ENCODE measurements at places on chromosomes 3 and 15.

- DNase-seq, result no peak
Measured at GRCh38 chr3:150968341-150969035, 4.0 kb downstream of the CLRN1 start.

GRCh38 chr3:179318876-179319275 lies 4.0 kb upstream of the ZNF639 start:
- no peak for DNase-seq

DNA sequence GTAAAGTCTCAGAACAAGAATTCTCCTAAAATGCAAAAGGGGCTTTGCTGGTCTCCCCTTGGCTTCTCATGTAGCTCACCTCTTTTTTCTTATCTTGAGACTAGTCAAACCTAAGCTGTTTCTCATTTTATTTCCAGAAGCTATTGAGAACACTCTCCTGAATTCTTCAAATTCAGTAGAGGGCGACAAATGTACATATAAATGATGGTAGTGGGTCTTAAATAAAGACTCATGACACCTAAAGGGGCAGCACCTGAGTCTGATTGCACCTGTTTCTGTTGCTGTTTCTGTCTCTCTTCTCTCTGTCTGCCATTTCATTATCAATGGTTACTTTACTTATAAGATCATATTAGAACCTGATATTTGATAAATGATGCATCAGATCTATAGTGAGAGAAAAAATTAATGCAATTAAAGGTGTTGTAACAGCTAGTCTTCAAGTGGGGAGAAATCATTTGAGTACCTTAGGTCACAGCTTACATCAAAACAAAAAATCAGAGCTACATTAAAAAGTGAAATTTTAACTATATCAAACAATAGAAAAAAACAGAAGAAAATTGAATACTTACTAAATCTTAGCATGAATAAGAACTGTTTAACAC lies 7.0 kb downstream of the ADIPOQ start:
- no peak for DNase-seq

DNA sequence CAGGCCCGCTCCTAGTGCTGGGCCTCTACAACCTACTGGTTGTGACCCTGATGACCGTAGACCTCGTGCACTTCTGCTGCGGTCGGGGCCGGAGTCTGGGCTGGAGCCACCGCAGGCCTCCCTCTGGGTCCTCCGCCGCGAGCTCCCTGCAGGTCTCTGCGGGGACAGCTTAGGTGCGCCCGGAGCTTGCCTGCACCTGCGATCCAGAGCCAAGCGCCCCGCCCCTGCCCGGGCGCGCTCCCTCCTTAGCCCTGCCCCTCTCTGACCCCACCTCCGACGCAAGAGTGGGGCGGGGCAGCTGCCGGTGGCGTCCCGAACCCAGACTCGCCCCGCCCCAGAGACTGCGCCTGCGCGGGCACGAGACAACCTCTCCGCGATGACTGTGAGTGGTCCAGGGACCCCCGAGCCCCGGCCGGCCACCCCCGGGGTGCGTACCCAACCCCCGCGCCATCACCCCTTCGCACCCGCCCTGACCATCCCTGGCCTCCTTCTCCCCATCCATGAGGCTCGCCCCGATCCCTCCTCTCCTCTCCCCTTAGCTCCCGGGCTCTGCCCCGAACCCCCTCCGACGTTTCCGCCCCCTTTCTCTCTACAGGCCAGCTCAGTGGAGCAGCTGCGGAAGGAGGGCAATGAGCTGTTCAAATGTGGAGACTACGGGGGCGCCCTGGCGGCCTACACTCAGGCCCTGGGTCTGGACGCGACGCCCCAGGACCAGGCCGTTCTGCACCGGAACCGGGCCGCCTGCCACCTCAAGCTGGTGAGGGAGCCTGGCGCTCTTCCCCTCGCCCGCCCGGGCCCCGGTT lies at the start of gene UNC45A:
Gene UNC45A, plus strand, starts transcription at position 337 of the 803 bp plus-strand sequence. Its CDS starts 40 bp downstream, at position 377.
- peak; percentile 94 for DNase-seq

- no peak for DNase-seq
Measured at GRCh38 chr3:10546181-10546624, 40.8 kb upstream of the ATP2B2 start.

- DNase-seq, result no peak
Measured at GRCh38 chr3:137588871-137589270, 175.2 kb upstream of the SOX14 start.
